Mesangial cell (primary cell): ENCODE measurements at places on chromosomes 1 and 21. TPM values are rescaled to one million over a fixed set of nuclear protein-coding genes. Genes with fewer than 3 reads are reported as not detected.

WNT2B gene
- 2.1 and 44.4 TPM in 2 replicates for total RNA-seq

MYBPH gene
- total RNA-seq, result not detected in 2 replicates

VAMP3 gene
- total RNA-seq, result 79.7 and 86.4 TPM in 2 replicates

RCC1 gene
- total RNA-seq, result 27.8 and 69.1 TPM in 2 replicates

BTBD19 gene
- total RNA-seq, result 3.4 and 13.3 TPM in 2 replicates

RAD54L gene
- total RNA-seq, result 2.8 and 16.0 TPM in 2 replicates

ERG gene
- 0.13 and 0.16 TPM in 2 replicates for total RNA-seq

BMP8A gene
- total RNA-seq, result 1.3 TPM in 1 of 2 replicates, not detected in the other

NPPA gene
- not detected in 2 replicates for total RNA-seq

SOX13 gene
- total RNA-seq, result 3.6 and 6.3 TPM in 2 replicates

FPGT gene
- total RNA-seq, result 6.1 and 7.5 TPM in 2 replicates

AGBL4 gene
- total RNA-seq, result not detected in 2 replicates
